NCI-H748 treated with DMSO at 0.1 percent for 48 hours (cell line): ENCODE measurements at places on chromosomes 7 and 10.

- no peak for DNase-seq
Observed at GRCh38 chr7:156019308-156019707, 207.0 kb upstream of the SHH start.

GRCh38 chr10:101215397-101216206 is 13.7 kb downstream of the LBX1 start:
- no peak for DNase-seq

DNA sequence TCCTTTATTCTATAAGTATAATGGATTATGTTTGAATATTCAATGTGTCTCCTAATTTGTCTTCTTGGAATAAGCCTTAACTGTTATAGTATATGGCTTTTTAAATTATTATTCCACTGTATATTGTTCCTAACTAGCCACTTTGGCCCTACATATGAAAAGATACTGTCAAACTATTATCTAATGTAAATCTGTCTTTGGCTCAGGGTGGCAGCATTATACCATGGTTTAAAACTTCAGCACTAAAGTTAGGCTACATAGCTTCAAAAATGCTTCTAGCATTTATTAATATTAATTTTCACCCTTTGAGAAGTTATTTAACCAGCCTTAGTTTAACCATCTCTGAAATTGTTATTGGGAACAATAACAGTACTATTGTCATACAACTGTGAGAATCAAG is 543.1 kb upstream of the MBL2 start:
- no peak for DNase-seq

- DNase-seq = no peak
Observed at GRCh38 chr7:93165447-93165846, 17.3 kb upstream of the SAMD9L start.

GRCh38 chr7:68183176-68183575 is 1186.5 kb downstream of the TYW1 start:
- DNase-seq = no peak

- no peak for DNase-seq
Observed at GRCh38 chr7:69912846-69913245, 314.6 kb downstream of the AUTS2 start.

- DNase-seq = no peak
Observed at GRCh38 chr10:82801289-82801688, 926.3 kb downstream of the NRG3 start.

DNA sequence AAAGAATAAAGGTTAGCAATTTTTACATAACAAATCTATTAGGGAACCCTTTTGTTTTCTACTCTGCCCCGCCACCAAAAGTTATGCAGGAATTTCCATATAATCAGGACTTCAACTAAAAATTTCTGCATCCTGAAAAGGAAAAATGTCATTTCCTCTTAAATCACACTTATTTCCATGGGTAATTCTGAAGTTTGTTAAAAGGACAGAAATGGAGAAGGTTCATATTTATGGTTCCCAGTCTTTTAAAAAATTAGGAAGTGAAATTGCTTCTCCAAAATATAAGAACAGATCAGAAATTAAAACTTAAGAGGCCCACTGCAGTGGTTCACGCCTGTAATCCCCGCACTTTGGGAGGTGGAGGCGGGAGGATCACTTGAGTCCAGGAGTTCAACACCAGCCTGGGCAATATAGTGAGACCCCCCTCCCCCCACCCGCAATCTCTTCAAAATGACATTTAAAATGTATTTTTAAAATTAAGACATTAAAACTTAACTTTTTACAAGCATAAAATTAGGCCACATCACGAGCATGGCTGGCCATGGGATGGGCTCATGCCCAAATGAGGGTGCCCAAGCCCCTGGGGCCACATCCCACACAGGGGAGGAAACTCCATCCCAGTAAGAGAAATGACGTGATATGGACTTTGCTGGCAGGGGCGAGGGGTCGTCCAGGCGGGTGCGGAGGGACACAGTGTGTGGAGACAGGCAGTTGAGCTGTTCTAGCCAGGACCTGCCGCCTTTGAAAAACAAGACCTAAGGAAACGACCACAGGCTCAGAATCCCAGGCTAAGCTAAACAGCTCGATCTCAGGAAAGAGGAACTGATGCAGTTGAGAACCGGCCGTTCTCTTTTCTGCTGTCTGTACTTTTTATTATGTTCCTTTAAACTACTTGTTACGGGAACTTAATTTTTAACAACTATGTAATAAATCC is 51.3 kb upstream of the NFE2L3 start:
- no peak for DNase-seq

GRCh38 chr10:48699011-48699627 is 14.4 kb downstream of the WDFY4 start:
- no peak for DNase-seq

DNA sequence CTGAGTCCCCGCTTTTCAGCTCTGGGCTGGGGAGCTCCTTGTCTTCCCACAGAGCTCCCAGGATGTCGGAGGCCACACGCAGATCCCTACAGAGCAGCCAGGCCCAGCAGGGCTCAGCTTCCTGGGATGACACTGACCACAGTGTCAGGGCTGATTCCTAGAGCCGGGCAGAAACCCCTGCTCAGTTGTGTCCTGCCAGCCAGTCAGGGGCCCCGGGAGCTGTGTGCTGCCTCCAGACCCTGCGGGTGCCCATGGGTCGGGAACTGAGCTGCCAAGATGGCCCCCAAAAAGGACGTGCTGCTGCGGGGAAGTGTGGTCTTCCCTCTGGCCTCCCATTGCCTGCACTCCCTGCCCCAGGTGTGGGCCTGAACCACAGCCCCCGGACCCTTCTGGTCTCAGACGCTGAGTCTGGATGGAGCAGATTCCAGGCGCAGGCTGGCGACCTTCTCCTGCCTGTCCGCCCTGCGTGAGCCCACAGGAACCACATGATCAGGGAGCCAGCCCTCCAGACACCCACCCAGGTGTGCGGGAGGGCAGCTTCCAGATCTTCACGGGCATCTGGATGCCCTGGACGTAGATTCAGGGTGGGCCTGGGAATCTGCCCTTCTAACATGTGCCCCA is 217.4 kb downstream of the MAD1L1 start:
- no peak for DNase-seq

DNA sequence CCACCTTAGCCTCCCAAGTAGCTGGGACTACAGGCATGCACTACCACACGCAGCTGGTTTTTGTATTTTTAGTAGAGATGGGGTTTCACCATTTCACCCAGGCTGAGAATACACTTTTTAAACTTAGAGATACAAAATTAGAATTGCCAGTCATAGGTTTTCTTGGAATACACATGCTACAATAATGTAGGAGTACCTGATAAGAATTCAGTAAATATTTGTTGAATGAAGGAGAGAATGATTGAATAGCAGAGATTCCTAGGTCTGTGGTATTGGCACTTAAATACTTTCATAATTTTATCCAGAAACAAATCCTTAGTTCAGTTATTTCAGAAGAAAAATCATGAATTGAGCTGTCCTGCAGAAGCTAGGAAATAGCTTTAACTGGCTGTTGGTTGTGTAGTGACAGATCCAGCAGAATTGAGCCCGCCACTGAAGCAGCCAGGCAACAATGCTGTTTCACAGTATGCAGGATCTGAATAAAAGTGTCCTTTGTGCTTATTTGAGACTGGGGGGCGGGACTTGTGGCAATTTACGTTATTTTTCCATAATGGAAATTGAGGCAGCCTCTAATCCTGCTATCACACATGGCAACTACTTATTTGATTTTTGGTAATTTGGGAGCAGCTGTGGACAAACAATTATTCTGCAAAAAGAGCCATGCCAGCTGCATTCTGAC is 31.5 kb downstream of the NRF1 start:
- DNase-seq = no peak
